Activated T-helper 1 cell treated with anti-CD3 and anti-CD28 coated beads, Interleukin-12 subunit alpha, Interleukin-12 subunit beta, Interleukin-2, Interleukin-4 antibody, amounts not matched to agents 30 ng/mL and 10 ng/mL and 1 ng/mL, durations not matched to agents 14 hours and 24 hours and 36 hours (primary cell): ENCODE measurements at places on chromosomes 3 and 15. TPM values are rescaled to one million over a fixed set of nuclear protein-coding genes. Genes with fewer than 3 reads are reported as not detected.
A peak's percentile ranks its signal among the peaks of the same experiment; 100 is the strongest.

DNA sequence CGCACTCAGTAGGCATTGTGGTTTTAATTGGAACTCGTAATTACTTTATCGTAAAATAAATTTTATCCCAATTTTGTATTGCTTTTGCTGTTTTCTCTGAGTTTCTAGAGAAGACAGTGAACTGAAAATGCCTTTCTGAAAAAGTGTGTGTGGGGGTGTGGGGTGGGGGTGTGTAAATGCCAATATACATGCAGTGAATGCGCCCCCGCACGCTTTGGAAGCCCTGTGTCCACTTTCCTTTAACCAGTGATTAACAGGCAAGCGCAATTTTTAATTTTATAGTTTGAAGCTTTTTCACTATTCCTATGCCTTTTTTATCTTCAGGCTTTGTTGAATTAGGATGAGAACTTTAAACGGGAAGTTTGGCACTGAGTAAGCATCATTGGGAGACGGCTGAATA lies 47.4 kb upstream of the GMNC start:
- H3K27me3 ChIP-seq, result no peaks in the 10 kb centered on the region
- DNase-seq, result no peak
- no peak overlapping the region for H3K4me3 ChIP-seq
- H3K27ac ChIP-seq, result no peak overlapping the region
- no peaks in the 10 kb centered on the region for H3K4me1 ChIP-seq
- H3K36me3 ChIP-seq, result no peaks in the 10 kb centered on the region

Gene CADM2
- not detected in 2 replicates for total RNA-seq

DNA sequence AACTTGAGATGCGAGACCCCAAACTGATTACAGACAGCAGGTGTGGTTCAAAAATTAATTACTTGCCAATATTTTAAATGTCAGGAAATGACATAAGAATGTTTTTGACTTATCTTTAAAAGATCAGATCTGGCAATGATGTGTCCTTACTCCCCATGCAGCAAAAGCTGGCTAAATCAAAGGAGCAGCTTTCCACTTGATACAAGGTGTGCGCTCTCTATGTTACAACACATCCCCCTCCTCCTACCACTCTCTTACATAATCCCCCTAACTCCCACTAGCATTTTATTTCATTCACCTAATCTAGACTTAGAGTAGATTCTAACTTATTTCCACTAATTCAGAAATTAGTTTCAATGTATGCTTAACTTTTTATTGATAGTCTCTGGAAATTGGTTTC lies 609.0 kb downstream of the GRM7 start:
- H3K4me3 ChIP-seq, result no peak overlapping the region
- H3K27me3 ChIP-seq, result no peaks in the 10 kb centered on the region
- H3K4me1 ChIP-seq, result no peaks in the 10 kb centered on the region
- no peak overlapping the region for H3K27ac ChIP-seq

Gene SLC9C1
- not detected in 2 replicates for total RNA-seq

DNA sequence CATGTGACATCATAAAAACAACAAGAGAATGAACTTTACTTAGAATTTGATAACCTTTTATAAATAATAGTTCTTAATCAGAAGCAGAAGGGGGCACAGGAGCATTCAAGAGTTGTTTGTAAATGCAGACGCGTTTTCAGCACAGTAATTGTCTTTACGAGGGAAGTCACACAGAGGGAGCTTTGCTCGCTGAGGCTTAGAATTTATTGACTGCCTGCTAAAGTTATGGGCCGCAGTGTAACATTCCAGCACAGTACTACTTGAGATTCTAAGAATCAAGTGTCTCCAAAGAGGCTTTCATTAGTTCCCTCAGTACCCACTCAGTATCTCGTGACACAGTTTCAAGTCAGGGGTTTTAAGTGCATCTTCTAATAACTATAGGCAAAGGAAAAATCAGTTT lies 288.7 kb downstream of the NR2F2 start:
- DNase-seq, result no peak
- no peaks in the 10 kb centered on the region for H3K27me3 ChIP-seq
- H3K27ac ChIP-seq, result no peak overlapping the region
- H3K4me1 ChIP-seq, result no peaks in the 10 kb centered on the region
- H3K4me3 ChIP-seq, result no peak overlapping the region

- H3K27ac ChIP-seq, result no peak overlapping the region
- H3K4me1 ChIP-seq, result no peaks in the 10 kb centered on the region
- no peak overlapping the region for H3K4me3 ChIP-seq
- DNase-seq, result no peak
- no peaks in the 10 kb centered on the region for H3K36me3 ChIP-seq
- H3K27me3 ChIP-seq, result no peaks in the 10 kb centered on the region
Measured at GRCh38 chr3:64375737-64376136, 150.5 kb upstream of the PRICKLE2 start.

Gene CYP1A2
- not detected in 2 replicates for total RNA-seq

GRCh38 chr15:98782801-98783200 lies 134.5 kb downstream of the IGF1R start:
- H3K27ac ChIP-seq, result no peak overlapping the region
- H3K36me3 ChIP-seq, result no peaks in the 10 kb centered on the region
- no peak overlapping the region for H3K4me3 ChIP-seq
- H3K4me1 ChIP-seq, result peaks cover 41% of the 10 kb centered on the region
- peaks cover 5% of the 10 kb centered on the region for H3K27me3 ChIP-seq

GRCh38 chr15:37134699-37135131 lies 34.4 kb upstream of the MEIS2 start:
- no peak for DNase-seq
- H3K36me3 ChIP-seq, result no peaks in the 10 kb centered on the region
- H3K4me1 ChIP-seq, result no peaks in the 10 kb centered on the region
- H3K27ac ChIP-seq, result no peak overlapping the region
- peaks cover 6% of the 10 kb centered on the region for H3K27me3 ChIP-seq

GRCh38 chr3:139357899-139358298 lies 14.1 kb downstream of the MRPS22 start:
- H3K27ac ChIP-seq, result peak overlapping the region; percentile 68
- no peaks in the 10 kb centered on the region for H3K27me3 ChIP-seq
- peaks cover 65% of the 10 kb centered on the region for H3K36me3 ChIP-seq
- H3K4me3 ChIP-seq, result no peak overlapping the region
- H3K4me1 ChIP-seq, result peaks cover 9% of the 10 kb centered on the region

DNA sequence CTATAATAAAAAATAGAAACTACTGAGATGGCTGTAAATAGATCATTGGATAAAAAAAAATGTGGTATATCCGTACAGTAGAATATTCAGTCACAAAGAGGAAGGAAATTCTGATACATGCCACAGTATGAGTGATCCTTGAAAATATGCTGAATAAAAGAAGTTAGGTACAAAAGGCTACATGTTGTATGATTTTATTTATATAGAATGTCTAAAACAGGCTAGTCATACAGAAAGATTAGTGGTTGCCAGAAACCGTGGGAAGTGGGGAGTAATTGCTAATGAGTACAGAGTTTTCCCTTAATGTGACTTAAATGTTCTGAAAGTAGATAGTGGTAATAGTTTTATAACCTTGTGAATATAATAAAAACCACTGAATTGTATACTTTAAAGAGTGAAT lies 24.9 kb upstream of the FAH start:
- H3K36me3 ChIP-seq, result peaks cover 27% of the 10 kb centered on the region
- no peak overlapping the region for H3K27ac ChIP-seq
- H3K4me3 ChIP-seq, result no peak overlapping the region
- DNase-seq, result no peak
- H3K27me3 ChIP-seq, result no peaks in the 10 kb centered on the region
- peaks cover 13% of the 10 kb centered on the region for H3K4me1 ChIP-seq

DNA sequence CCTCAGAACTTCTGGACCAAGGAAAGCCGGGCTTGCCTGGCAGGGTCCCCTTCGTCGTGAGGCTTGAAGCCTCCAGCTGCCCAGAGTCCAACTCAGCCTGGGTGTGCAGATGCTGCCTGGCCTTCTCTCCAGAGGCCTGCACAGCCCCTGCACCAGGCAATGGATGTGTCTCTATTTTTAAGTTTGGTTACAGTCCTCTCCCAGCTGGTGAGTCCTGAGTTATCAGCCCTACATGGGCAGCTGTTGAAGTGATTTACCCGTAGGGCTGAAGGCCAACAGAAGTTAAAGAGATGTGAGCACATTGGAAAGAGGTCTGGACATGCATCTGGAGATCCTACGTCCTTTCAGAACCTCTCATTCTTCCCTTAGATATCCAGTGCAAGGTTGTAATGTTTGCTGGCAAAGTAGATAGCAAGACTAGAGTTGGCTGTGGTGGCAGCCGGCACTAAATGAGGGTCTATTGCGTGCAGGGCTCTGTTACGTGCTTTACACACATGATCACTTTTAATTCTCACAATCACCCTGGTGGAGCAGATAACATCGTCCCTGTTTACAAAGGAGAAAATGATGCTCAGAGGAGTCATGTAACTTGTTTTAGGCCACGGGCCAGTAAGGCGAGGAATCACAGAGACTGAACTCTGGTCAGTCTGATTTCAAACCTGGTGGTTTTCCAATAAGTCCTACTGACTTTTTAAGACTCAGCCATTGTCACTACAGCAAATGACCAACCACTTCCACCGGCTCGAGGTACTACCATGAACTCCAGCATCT lies 9.9 kb downstream of the FYCO1 start:
- DNase-seq, result no peak
- peaks cover 64% of the 10 kb centered on the region for H3K36me3 ChIP-seq
- no peak overlapping the region for H3K27ac ChIP-seq
- no peak overlapping the region for H3K4me3 ChIP-seq

Gene CEMIP
- total RNA-seq, result 0.03 and 0.05 TPM in 2 replicates

GRCh38 chr3:151845306-151845905 lies 28.0 kb upstream of the SUCNR1 start:
- no peaks in the 10 kb centered on the region for H3K4me1 ChIP-seq
- no peak overlapping the region for H3K27ac ChIP-seq
- DNase-seq, result no peak
- no peaks in the 10 kb centered on the region for H3K36me3 ChIP-seq
- H3K4me3 ChIP-seq, result no peak overlapping the region

Gene TUSC7
- total RNA-seq, result not detected in 2 replicates

- peak overlapping the region; percentile 27 for H3K4me3 ChIP-seq
- peak overlapping the region; percentile 82 for H3K27ac ChIP-seq
- H3K27me3 ChIP-seq, result no peaks in the 10 kb centered on the region
- peaks cover 8% of the 10 kb centered on the region for H3K36me3 ChIP-seq
- H3K4me1 ChIP-seq, result peaks cover 61% of the 10 kb centered on the region
- no peak for DNase-seq
Measured at GRCh38 chr3:151228666-151229040, 25.6 kb upstream of the GPR171 start.

DNA sequence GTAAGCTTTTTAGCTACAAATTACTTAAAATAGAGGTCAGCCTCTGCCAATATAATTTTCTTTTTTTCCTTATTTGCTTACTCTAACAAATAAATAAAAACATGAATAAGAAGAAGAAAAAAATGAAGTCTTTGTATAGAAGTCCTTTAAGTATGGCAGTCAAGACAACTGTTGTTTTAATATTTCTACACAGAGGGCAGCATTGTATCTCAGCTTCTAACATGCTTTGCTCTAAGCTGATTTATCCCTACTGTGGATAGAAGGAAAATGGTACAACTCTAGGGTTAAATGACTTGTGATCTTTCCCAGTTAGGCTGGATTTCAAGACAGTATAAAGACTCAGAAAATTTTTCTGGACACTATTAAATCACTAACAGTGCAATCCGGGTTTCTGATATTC lies 104.3 kb upstream of the MEIS2 start:
- peaks cover 2% of the 10 kb centered on the region for H3K27me3 ChIP-seq
- no peak overlapping the region for H3K27ac ChIP-seq
- no peaks in the 10 kb centered on the region for H3K4me1 ChIP-seq
- DNase-seq, result no peak
